ENCODE measurements at places on chromosomes 7 and 10. TPM values are rescaled to one million over a fixed set of nuclear protein-coding genes. Genes with fewer than 3 reads are reported as not detected.

Gene MRC1
- 0.36 TPM for total RNA-seq

Gene SMARCD3
- total RNA-seq, result 37.4 TPM

Gene UBN2
- 9.8 TPM for total RNA-seq

Gene TMED4
- 84.3 TPM for total RNA-seq

Gene TMEM196
- total RNA-seq, result not detected

GRCh38 chr7:53070883-53071282 is 35.5 kb downstream of the POM121L12 start:
- DNase-seq, result no peak

DNA sequence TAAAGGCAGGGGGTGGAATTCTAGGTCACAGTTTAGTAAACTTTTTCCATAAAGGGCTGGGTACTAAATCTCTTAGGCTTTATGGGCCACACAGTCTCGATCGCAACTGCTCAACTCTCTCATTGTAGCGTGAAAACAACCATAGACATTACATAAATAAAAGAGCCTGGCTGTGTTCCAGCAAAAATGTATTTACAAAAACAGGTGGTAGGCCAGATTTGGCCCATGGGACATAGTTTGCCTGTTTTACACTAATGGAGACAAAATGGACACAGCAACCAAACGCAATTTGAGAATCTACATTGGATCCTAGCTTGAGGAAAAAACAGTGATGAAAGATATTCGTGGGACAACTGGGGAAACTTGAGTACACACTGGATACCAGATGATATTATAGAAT is 23.2 kb upstream of the MALSU1 start:
- peak; percentile 21 for DNase-seq

DNA sequence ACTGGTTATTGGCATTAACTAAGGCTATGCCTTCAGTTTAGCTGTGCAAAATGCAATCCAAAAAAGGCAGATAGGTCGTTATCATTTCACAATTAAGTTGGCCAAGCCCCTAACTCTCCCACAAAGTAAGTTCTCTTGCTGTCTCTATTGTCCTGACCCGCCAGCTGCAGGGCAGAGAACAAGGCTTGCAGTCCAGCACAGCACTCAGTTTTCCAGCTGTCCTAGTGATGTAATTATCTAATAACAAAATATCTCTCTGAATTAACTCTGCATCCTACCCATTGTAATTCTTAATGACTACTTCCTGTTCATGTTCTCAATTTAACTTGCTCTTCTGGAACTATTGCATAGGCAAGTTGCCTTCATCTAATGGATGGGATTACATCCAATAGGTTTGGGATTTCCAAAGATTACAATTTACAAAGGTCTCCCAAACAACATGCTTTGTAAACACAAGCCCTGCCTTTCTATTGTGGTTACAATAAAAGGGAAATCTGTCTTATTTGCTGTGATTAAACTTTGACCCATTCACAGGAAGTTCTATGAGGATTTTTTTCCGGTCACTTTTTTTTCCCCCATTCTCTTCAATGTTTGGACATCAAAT is 55.2 kb downstream of the CDK6 start:
- DNase-seq, result no peak

GRCh38 chr7:24668927-24669635 is 88.2 kb downstream of the GSDME start:
- DNase-seq, result no peak

DNA sequence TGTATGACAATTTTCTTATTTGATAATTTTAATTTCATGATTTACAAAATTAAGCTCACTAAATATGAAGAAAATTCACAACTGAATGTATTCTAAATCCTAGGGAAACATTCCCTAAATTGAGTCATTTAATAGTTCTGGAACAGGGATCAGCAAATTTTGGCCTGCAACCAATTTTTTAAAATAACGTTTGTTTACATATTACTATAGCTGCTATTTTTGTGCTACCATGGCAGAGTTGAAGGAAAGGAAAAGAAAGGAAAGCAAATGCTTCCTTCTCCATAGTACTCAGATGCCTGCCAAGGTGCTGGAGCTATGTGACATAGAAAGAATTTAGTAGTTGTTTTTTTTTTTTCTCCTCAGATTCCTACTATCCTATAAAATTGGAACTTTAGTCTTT is 1307.7 kb upstream of the LRRTM3 start:
- no peak for DNase-seq

DNA sequence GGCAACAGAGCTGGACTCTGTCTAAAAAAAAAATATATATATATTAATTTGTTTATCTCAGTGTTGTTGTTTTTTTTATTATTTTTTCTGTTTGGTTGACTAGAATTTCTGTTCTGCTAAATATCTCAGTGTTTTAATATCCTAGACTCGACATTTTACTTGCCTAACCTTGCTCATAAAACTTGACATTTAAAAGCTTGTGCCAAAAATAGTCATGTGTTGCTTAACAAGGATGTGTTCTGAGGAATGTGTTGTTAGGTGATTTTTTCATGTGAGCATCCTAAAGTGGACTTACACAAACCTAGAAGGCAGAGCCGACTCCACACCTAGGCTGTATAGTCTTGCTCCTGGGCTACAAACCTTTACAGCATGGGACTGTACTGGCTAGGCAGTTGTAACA is 23.1 kb downstream of the NRBF2 start:
- no peak for DNase-seq

GRCh38 chr7:30971440-30971839 is 7.7 kb downstream of the GHRHR start:
- DNase-seq, result no peak

DNA sequence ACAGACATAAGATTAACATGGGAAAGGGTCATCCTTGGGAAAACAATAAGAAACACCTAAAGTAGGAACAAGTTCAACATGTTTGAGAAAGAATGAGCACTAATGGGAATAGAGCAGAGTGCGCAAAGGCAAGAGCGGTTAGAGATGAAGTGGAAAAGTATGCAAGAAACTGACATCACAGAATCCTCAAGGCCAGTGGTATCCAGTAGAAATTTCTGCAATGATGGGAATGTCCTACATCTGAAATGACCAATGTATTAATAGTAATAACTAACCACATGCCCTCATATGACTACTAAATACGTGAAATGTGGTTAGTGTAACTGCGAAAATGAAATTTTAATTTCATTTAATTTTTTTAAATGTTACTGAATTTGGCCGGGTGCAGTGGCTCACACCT is 54.8 kb downstream of the TFEC start:
- no peak for DNase-seq
